Nephron progenitor cell (in vitro differentiated cells): ENCODE measurements at places on chromosomes 4 and X.

DNA sequence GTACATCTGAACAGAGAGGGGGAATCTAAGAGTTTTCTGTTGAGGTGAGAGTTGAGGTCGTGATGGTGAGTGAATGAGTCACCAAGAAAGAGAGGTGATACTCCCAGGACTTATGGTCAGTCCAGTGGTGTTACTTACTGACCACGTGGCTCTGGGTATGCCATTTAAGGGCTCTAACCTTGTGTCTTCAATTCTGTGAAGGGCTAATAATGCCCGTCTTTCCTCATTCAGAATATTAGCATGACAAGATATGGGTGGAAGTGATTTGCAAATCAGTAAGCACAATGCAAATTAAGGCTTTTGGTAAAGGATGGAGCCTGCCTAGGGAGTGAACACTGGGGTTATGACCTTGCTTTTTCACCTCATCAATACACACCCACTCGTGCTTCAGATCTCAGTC is 75.2 kb downstream of the COQ2 start:
- no peak for DNase-seq

DNA sequence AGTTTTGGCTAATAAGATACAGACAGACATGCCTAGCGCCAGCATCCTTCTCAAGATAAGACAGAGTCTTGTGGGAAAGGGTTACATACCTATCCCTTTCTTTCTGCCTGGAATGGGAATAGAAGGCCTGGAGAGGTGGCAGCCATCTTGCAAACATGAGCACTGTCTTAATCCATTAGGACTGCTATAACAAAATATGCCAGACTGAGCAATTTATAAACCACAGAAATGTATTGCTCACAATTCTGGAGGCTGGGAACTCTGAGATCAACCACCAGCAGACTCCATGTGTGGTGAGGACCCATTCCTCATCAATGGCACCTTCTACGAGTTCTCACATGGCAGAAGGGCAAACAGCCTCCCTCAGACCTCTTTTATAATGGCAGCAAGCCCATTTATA is 26.5 kb upstream of the NEIL3 start:
- DNase-seq: no peak

DNA sequence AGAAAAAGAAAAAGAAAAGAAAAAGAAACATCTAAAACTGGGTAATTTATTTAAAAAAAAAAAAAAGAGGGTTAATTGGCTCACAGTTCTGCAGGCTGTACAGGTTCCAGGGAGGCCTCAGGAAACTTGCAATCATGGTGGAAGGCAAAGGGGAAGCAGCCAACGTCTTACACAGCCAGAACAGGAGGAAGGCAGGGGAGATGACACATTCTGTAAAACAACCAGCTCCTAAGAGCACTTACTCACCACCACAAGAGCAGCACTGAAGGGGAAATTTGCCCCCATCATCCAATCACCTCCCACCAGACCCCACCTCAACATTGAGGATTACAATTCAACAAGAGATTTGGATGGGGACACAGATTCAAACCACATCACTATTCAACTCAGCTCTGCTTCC is 36.8 kb upstream of the TMEM184C start:
- no peak for DNase-seq

GRCh38 chr4:1116838-1117237 is 3.5 kb upstream of the RNF212 start:
- DNase-seq: no peak

GRCh38 chr4:98566361-98567008 is 91.9 kb downstream of the TSPAN5 start:
- DNase-seq: no peak

DNA sequence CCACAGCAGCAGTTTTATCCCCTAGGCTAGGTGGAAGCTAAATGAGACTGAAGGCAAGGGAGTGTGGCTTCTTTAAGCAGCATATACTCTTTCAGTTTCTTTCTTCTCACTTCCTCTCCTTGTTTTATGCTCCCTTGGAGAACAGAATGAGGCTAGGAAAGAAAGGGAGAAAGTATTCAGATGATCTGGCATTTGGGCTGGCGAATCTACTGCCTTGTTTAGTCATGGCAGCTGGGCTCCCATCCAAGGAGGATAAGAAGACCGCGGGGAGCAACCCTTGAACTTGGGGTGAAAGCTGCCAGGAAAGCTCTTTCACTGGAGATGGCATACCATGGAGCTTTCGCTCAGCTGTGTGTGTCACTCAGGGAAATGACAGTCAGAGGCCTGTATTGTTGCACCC is 72.1 kb downstream of the ARHGEF38 start:
- no peak for DNase-seq

DNA sequence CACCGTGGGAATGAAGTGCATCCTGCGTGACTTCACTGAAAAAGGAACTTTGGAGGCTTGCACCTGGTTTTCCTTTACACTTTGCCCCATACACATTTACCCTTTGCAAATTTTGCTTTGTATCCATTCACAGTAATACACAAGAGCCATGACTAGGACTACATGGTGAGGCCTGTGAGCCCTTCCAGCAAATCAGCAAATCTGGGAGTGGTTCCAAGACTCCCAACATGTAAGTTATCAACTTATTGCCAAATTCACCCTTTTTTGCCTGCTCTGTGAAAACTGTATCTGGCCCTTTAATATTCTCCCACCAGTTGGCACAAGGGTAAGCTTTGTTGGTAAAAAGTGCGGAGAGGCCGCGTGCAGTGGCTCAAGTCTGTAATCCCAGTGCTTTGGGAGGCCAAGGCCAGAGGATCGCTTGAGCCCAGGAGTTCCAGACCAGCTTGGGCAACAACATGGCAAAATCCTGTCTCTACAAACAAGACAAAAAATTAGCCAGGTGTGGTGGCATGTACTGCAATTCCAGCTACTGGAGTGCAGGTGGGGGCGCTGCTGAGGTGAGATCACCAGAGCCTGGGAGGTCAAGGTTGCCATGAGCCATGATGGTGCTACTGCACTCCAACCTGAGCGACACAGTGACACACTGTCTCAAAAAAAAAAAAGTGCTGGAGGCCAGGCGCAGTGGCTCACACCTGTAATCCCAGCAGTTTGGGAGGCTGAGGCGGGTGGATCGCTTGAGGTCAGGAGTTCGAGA is 5.0 kb downstream of the PRMT9 start:
- no peak for DNase-seq

- DNase-seq: no peak
Measured at GRCh38 chr4:17814140-17814539, 3.4 kb downstream of the NCAPG start.

GRCh38 chr4:31086756-31087330 is 366.7 kb downstream of the PCDH7 start:
- no peak for DNase-seq

DNA sequence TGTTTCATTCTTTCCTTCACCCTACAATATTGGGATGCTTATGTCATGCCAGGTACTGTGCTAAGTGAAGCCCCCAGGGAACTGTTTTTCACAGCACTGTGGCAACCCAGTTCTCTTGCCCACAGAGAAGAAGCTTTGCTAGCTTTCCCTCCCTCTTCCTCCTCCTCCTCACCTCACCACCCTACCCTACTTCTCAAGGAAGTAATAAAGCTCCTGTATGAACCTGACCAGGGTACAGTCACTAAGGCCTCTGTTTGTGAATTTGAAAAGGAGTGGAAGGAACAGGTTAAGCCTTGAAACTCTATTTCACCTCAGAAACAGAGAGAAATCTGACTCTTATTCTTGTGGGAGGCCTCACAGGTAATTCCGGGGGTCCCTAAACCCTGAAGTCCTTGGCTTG is 219.4 kb upstream of the RADX start:
- DNase-seq: no peak

GRCh38 chr4:83751336-83751949 is 215.5 kb downstream of the GPAT3 start:
- DNase-seq: no peak

- DNase-seq: no peak
Measured at GRCh38 chr4:6891436-6892170, 18.0 kb upstream of the TBC1D14 start.

- DNase-seq: no peak
Measured at GRCh38 chr4:3221184-3221494, 27.8 kb upstream of the MSANTD1 start.

GRCh38 chrX:80747832-80748231 is 61.8 kb downstream of the BRWD3 start:
- no peak for DNase-seq

- no peak for DNase-seq
Measured at GRCh38 chr4:40745285-40745984, 4.3 kb upstream of the NSUN7 start.

DNA sequence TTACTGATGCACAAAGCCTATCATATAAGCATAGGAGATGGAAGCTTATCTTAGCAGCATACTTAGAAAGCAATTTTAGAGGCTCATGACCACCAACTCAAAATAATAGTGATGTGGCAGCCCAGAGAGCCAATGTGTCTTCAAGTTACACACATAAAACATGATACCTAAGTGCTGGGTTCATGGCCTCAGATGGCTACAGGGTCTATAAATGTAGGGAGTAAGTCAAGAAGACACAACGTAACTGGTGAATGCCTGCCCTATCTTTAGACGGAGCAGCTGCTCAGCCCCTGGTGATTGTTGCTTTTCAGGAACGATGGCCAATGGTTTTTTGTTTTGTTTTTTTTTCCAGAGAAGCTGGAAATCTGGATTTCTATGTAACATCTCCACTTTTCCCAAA is 42.8 kb downstream of the RNF150 start:
- no peak for DNase-seq

- no peak for DNase-seq
Measured at GRCh38 chrX:130097507-130098209, 12.6 kb downstream of the ELF4 start.

- no peak for DNase-seq
Measured at GRCh38 chr4:75308049-75308448, 206.2 kb downstream of the RCHY1 start.

GRCh38 chrX:21412029-21412428 is 37.8 kb downstream of the CNKSR2 start:
- no peak for DNase-seq

DNA sequence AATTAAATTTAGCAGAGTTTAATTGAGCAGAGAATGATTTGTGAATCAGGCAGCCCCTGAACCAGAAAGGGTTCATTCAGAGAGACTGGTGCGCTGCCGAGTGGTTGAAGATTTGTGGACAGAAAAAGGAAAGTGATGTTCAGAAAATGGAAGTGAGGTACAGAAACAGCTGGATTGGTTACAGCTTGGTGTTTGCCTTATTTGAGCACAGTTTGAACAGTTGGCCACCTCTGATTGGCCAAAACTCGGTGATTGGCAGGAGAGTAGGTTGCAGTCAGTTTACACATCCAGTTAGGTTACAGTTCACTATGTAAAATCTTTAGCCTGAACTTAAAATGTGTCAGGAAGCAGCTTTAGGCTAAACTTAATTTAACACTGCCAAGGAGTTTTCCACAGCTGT is 14.9 kb downstream of the MID1IP1 start:
- DNase-seq: no peak

GRCh38 chrX:91108761-91109160 is 325.9 kb upstream of the PABPC5 start:
- DNase-seq: no peak

- no peak for DNase-seq
Measured at GRCh38 chrX:55648434-55648833, 25.2 kb downstream of the FOXR2 start.

DNA sequence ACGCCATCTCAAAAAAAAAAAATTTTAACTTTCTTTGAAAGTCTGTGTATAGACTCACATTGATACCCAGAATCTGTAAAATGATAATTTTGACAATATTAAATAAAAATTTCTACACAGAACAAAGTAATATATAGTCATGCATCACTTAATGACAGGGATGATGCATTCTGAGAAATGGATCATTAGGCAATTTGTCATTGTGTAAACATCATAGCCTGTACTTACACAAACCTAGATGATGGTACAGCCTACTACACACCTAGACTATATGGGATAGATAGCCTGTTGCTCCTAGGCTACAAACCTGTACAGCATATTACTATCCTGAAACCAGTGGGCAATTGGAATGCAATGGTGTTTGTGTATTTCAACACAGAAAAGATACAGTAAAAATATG is 107.7 kb downstream of the BLTP1 start:
- DNase-seq: no peak

- DNase-seq: no peak
Measured at GRCh38 chrX:9148615-9149399, 114.9 kb upstream of the FAM9B start.
